Stimulated activated CD4-positive, alpha-beta T cell treated with anti-CD3 and anti-CD28 coated beads, Interleukin-15, amount 100 ng/mL, for 1 hour (primary cell): ENCODE measurements at places on chromosomes 4 and X.

- DNase-seq = no peak
Measured at GRCh38 chr4:6516762-6517161, 44.3 kb upstream of the PPP2R2C start.

DNA sequence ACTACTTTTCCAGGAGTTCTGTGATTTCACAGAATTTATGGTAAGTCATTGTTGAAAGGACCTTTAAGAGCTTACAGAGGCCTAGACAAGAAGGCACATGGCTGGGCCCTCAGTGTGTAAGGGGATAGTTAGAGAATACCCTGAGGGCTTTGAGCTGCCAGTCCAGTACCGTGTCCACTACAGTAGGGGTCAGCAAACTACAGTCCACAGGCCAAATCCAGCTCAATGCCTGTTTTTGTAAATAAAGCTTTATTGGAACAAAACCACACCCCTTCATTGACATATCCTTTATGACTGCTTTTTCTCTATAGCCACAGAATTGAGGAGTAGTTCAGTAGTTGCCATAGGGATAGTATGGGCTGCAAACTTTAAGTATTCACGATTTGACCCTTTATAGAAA, 176.2 kb downstream of the MID1 start:
- DNase-seq = no peak

GRCh38 chrX:21524008-21524407, 134.1 kb downstream of the KLHL34 start:
- no peak for DNase-seq

- DNase-seq = no peak
Measured at GRCh38 chr4:7370038-7370437, 64.7 kb downstream of the PSAPL1 start.

GRCh38 chrX:152918707-152919106, 20.8 kb downstream of the ZNF185 start:
- DNase-seq = no peak

GRCh38 chrX:21798677-21799219, 40.7 kb upstream of the MBTPS2 start:
- no peak for DNase-seq

DNA sequence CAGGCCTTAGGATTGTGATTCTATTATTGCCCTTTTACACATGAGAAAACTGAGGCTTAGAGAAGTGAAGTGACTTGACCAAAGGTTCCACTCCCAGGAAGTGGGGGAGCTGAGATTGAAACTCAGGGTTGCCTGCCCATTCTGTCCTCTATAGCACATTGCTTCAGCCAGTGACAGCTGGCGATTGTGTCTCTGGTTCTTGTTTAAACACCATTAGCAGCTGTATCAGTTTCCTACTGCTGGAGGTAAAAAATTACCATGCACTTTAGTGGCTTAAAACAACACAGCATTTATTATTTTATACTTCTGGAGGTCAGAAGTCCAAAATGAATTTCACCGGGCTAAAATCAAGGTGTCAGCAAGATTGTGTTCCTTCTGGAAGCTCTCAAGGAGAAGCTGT, 205.8 kb upstream of the MAMLD1 start:
- no peak for DNase-seq

- no peak for DNase-seq
Measured at GRCh38 chrX:44162964-44163475, 180.5 kb downstream of the EFHC2 start.

- no peak for DNase-seq
Measured at GRCh38 chr4:123802082-123802645, 405.6 kb downstream of the SPRY1 start.

GRCh38 chr4:85152480-85152879, 186.0 kb upstream of the WDFY3 start:
- DNase-seq = no peak

DNA sequence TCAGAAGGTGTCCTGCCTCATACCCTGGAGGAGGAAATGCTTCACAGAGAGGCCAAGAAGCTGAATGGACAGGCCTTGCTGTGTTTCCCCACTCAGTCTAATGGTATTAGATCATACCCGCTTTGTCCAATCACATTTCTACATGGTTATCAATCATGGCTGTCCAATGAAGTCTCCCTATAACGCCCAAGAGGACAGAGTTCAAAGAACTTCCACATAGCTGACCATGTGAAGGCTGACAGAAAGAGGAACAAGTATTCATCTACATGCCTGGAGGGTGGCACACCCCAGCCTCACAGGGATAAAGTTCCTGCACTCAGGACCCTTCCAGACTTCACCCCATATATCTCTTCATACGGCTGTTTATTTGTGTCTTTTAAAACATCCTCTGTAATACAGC, 123.4 kb downstream of the MANBA start:
- DNase-seq = no peak

DNA sequence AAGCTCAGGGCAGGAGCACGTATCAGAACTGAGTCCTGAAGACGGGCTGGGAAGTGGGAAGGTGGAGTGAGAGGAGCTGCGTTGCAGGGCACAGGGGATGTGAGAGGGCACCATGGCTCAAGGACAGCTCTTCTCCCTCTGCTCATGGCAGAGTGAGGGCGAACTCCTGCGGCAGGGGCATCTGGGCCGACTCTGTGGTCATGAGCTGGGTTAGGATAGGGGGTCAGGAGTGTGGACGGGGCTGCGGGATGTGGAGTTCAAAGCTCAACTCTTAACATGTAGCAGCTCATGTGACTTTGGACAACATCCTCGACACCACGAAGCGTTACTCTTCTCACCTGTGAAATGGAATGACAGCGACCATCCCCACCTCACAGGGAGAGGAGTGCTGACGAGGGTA, 19.4 kb upstream of the SORCS2 start:
- no peak for DNase-seq

DNA sequence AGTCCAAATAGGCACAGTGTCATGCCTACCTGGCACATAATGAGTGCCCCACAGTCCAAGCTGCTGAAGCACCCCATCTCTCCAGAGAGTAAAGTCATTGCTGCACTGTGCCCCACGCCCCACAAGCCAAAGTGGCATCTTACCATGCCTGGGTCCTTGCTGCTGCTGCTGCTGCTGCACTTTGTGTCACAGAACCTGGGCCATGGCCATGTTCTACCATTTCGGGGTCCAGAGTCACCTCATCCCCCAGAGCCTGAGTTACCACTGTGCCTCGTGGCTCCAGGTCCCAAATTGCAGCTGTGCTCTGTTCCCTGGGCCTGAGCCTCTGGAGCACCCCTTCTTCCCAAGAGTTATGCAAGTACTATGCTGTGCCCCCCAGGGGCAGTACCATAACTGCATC, 40.5 kb downstream of the SLC10A7 start:
- DNase-seq = no peak

DNA sequence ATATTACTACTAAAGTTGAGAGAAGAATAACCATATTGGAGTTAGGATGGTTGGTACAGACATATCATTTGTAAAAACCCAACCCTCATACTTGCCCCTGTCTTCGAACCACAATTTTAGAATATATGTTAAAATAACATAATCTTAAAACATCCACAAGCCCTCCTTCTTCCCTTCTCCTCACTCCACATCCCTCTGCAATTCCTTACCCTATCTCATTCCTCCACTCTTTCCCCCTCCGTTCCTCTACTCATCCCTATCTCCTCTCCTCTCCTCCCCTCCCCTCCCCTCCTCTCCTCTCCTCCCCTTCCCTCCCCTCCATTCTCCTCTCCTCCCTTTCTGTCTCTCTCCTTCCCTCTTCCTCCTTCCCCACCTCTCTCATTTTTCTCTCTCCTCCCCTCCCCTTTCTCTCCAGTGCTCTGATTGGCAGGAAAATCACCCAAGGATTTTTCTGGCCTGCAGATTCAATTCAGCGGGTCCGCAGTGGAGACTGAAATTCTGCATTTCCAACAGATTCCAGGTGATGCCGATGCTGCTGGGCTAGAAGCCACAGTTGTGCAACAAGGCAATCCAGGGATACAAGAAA, 17.4 kb upstream of the ODAM start:
- no peak for DNase-seq

- DNase-seq = no peak
Measured at GRCh38 chr4:184889666-184890335, 64.0 kb upstream of the ACSL1 start.

DNA sequence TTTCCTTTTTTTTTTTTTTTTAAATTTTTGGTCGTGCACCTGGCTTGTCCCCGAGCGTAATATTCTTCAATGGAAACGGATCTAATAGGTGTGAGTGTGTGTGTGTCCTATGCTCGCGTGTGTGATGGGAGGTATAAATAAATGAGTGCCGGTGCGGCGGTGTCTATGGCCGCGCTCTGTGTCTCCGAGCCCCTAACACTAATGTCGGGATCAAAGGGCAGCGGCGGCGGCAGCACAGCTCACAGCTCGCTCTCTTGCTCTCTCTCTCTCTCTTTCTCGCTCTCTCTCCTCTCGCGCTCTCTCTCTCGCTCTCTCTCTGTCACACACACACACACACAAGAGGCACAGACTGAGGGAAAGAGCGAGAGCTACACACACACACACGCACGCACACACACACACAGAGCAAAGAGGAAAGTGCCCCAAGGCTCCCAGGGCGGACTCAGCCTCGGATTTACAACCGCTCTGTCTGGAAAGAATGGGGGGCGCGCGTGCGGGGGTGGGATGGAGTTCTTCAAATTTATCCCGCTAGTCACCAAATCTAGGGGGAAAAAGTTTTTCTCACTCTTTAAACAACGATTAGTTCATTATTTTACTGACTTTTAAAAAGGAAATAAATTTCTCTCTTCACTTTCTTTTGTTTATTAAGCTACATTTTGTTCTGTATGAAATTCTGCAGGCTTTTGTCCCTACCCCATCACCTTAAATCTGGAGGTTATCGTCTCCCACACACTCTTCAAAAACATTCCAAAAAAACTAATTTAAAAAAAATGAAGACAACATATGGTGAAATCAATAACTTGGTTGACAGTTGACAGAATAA, at the start of gene ZNF827:
Gene ZNF827 (minus strand): TSS at position 206 of the 823 bp plus-strand sequence. CDS start 416 bp downstream, outside the sequence.
- DNase-seq = peak; percentile 34

GRCh38 chr4:15042529-15043167, 40.4 kb downstream of the CPEB2 start:
- DNase-seq = no peak

DNA sequence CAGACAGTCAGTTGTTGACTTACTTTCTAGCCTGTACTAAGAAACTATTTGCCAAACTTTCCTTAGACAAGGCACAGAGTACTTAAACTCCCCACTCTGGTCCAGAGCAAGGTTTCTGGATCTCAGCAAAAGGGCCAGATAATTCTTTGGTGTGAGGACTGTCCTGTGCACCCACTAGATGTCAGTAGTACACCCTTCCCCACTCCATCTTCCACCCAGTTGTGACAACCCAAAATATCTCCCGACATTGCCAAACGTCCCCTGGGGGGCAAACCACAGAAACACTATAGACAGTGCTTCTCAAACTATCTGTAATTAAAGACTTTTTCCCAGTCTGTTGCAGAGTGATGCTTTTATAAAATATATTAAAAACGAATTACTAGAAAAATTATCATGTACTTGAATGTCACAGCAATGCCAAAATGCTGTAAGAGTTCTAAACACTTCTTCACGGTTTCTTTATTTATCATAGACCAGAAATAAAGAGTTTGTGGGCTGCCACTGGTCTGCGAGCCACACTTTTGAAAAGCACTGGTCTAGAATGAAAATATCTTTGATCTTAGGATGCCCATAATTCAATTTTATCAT, 203.5 kb downstream of the PRDM5 start:
- DNase-seq = no peak

DNA sequence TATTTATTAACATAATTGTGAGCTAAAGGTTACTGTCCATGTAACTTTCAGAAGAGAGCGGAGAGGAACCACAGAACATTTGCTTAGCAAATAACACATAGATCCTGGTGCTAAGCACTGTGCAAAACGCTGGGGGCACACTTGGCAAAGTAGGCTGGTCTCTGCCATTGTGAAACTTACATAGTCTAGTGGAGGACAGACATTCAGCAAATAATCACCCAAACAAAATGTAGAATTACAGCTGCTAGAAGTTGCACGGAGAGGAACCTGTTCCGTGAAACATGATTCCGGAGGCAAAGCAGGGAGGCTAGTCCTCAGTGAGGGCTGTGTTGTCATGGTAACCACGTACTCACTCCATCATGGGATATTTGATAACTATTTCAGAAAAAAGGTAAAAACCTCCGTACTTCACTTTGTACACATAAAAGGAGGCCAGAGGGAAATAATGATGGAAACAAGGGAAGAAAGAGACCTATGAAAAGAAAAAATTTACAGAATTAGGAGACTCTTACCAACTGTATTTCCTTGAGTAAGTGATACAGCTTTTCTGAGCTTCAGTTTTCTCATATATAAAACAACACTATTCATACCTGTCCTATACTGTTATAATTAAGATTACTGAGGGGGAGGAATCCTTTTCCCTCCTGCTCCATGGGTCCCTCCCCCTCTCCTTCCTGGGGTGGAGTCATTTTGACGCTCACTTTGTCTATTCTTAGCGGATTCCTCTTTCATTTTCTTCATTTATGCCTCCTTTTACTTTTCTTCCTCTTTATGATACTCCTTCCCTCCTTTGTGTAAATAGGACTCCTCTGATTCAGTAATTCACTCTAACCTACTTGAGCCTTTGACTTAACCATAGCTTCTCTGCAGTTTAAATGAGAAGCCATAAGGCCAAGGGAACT, 825 bp upstream of the RASGEF1B start:
- DNase-seq = no peak

GRCh38 chrX:103742339-103742738, 31.6 kb downstream of the TMEM31 start:
- no peak for DNase-seq

- no peak for DNase-seq
Measured at GRCh38 chr4:25882226-25882625, 19.4 kb upstream of the SEL1L3 start.

DNA sequence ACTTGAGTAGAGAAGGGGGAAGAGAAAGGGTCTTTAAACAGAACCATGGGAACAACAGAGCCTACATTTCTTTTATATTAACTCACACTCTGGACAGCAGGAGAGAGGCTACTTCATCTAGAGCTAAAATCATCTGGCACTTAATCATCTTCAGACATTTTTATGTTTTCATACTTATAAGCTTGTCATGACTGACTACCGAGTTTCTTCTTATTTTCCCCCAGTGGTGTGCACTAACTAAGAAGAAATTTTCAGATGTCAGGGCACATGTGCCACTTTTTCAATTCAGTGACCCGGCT, 11.8 kb upstream of the RTL5 start:
- no peak for DNase-seq

- DNase-seq = no peak
Measured at GRCh38 chr4:114690571-114690970, 92.0 kb downstream of the UGT8 start.

GRCh38 chr4:24849756-24850155, 54.4 kb downstream of the SOD3 start:
- DNase-seq = no peak

DNA sequence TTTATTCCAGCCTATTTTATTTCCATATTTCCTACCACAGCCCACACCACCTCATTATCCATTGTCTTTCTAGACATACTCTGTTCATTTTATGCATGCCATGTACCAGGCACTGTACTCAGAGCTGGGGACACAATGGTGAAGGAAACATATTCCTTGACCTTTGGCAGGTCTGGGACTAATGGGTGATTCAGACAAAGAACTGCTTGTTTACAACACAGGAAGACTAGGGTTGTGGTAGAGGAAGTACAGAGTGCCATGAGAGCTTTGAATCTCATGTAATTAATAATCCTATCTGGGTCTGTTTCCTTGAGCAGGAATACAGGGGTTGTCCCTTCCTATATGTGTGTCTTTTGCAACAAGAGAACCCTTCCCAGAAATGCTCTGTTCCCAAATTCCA, 75.1 kb upstream of the NUDT10 start:
- DNase-seq = no peak

GRCh38 chrX:154717824-154718223, 33.1 kb downstream of the GAB3 start:
- DNase-seq = no peak
